ENCODE measurements at places on chromosomes 1 and 21. TPM values are rescaled to one million over a fixed set of nuclear protein-coding genes. Genes with fewer than 3 reads are reported as not detected.

GRCh38 chr1:48889082-48889481 lies 112.4 kb upstream of the BEND5 start:
- no peak for DNase-seq

DNA sequence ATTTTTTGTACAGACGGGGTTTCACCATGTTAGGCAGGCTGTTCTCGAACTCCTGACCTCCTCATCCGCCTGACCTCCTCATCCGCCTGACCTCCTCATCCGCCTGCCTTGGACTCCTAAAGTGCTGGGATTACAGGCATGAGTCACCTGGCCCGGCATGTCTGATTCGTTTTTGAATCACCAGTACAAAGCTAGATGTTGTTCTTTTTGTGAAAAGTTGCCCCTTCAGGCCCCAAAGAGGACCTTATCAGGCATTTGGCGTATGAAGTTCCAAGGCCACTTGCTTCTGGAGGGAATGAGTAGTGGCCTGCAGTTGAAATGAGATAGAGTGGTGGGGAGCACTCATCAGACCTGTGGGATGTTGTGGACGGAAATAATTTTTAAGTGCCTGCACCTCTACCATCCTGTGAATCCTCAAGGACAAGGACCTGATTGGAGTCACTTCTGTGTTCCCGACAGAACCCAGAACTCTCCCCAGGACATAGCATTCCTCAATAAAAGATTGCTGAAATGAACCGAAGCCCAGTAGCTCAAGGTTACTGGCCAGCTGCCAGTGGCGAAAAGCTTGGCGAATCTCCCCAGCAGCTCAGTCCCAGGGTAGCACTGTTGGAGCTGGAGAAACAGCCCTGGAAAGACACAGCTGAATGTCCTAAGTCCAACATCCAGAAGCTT lies 50.1 kb downstream of the NDUFS5 start:
- no peak for DNase-seq

The HSD3B2 gene
- not detected for polyA plus RNA-seq

The CCDC27 gene
- polyA plus RNA-seq: not detected

The KPRP gene
- polyA plus RNA-seq: not detected

Measured in BJ (cell line).